ENCODE measurements at places on chromosomes 11 and 22. TPM values are rescaled to one million over a fixed set of nuclear protein-coding genes. Genes with fewer than 3 reads are reported as not detected.

B4GALNT4 gene
- total RNA-seq: 2.5 TPM

MMP12 gene
- total RNA-seq: not detected

USP28 gene
- total RNA-seq: 28.0 TPM

JHY gene
- total RNA-seq: 1.8 TPM

DNA sequence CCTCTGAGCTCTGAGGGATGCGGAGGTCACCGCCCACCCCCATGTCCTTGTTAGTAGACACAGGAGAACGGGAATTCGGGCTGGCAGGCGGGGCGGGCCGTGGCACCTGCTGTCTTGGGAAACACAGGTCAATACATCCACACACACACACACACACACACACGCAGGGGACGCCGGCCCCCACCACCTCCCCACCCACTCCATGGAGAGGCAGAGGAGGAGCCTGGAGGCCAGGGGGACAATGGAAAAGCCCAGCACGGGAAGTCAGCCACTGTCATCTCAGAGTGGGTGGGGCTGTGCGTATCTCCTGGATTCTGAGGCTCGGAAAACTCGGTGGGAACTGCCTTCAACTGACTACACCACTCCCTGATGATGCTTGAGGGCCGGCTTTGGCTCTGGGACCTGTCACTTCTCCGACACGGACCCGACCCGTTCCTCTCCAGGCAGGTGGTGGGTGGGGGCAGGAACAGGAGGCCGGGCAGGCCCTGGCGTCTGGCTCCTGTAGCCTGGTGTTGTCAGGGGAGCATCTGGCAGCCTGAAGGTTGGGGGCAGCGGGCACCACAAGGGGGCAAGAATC lies 18.5 kb upstream of the TMEM184B start:
- peaks cover 8% of the 10 kb centered on the region for H3K4me1 ChIP-seq
- H3K36me3 ChIP-seq: no peaks in the 10 kb centered on the region
- H3K4me3 ChIP-seq: no peak overlapping the region
- peak overlapping the region; percentile 30 for H3K27ac ChIP-seq
- no peaks in the 10 kb centered on the region for H3K27me3 ChIP-seq
- DNase-seq: no peak

DNA sequence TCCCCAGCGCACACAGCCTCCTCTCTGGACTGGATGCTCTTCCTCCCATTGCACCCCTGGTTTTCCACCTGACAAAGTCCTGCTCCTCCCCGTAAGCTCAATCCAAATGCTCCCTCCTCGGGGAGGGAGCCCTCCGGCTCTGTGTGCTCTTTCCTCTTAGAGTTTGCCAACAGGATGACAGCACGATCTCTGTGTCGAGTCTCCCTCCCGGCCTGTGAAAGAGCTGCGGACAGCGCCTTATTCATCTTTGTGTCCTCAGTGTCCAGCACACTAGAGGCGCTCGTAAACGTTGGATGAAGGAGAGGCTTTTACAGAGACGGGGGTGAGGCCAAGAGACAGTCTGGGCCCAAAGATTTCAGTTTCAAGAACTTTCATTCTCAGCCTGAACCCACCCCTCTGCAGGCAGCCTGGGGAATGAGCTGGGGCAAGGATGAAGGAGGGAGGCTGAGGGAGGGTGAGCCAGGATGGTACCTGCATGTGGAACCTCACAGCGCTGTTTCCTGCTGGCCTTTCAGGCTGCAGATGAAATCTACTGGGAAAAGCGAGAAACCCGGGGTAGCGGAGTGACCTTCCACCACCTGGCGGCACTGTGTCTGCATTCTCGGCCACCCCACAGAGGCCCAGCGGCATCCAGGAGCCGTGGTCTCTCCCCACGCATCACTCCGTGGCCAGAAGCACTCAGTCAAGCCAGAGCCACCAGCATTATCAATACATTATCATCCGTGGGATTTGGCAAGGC lies 8.5 kb upstream of the TMPRSS4 start:
- no peaks in the 10 kb centered on the region for H3K27me3 ChIP-seq
- no peak for DNase-seq
- no peaks in the 10 kb centered on the region for H3K36me3 ChIP-seq
- H3K27ac ChIP-seq: no peak overlapping the region

GRCh38 chr11:69500285-69501120 lies 19.0 kb downstream of the LINC01488 start:
- DNase-seq: no peak
- H3K4me1 ChIP-seq: peaks cover 3% of the 10 kb centered on the region
- no peaks in the 10 kb centered on the region for H3K27me3 ChIP-seq
- no peak overlapping the region for H3K27ac ChIP-seq

DNA sequence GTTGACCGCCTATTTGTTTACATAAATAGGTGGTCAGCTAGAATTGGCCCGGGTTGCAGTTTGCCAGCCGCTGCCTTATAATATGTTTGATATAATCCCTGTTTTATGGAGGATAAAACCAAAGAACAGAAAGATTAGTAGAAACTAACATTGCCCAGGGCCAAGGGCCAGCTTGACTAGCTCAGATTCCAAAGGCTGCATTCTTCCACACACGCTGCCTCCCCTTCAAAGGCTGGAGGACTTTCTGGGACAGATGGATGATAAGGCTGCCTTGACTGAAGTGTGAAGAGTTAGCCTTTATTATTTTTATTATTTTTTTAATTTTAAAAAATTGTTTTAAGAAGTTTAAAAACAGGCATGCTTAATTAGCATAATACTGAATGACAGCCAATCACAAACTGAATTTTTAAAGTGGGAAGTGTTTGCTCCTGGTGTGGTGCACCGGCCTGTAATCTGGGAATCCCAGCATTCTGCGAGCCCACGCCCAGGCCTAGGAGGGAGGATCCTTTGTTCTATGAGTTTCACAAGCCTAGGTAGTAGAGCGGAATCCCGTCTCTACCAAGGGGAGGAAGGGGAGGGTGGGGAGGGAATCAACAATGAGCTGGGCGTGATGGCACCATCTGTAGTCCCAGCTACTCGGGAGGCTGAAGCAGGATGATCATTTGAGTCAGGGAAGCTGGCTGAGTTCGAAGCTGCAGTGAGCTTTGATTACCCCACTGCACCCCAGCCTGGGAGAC lies 114.9 kb downstream of the NAV2 start:
- no peaks in the 10 kb centered on the region for H3K4me1 ChIP-seq
- H3K27ac ChIP-seq: no peak overlapping the region
- H3K36me3 ChIP-seq: no peaks in the 10 kb centered on the region
- DNase-seq: peak; percentile 60
- H3K4me3 ChIP-seq: no peak overlapping the region
- H3K27me3 ChIP-seq: no peaks in the 10 kb centered on the region

DNA sequence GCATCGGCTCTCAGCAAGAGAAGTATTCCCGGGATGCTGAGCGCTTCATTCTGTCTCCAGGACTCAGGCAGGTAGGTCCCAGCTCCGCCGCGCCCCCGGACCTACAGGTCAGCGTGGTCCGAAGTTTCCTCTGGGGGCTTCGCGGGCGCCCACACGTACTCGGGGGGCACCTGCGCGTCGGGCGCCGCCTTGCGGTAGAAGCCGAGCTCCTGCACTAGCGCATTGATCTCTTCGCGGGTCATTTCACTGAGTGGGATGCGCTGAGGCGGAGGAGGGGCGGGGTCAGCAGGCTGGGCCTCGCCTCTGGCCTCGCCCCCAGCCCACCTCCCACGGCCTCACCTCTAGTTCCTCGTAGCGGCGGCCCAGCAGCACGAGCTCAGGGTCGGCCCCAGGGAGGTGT lies 2.5 kb downstream of the SELENOM start:
- no peaks in the 10 kb centered on the region for H3K4me1 ChIP-seq
- DNase-seq: no peak
- peak overlapping the region; percentile 87 for H3K27ac ChIP-seq
- H3K4me3 ChIP-seq: no peak overlapping the region
- H3K27me3 ChIP-seq: no peaks in the 10 kb centered on the region

DNA sequence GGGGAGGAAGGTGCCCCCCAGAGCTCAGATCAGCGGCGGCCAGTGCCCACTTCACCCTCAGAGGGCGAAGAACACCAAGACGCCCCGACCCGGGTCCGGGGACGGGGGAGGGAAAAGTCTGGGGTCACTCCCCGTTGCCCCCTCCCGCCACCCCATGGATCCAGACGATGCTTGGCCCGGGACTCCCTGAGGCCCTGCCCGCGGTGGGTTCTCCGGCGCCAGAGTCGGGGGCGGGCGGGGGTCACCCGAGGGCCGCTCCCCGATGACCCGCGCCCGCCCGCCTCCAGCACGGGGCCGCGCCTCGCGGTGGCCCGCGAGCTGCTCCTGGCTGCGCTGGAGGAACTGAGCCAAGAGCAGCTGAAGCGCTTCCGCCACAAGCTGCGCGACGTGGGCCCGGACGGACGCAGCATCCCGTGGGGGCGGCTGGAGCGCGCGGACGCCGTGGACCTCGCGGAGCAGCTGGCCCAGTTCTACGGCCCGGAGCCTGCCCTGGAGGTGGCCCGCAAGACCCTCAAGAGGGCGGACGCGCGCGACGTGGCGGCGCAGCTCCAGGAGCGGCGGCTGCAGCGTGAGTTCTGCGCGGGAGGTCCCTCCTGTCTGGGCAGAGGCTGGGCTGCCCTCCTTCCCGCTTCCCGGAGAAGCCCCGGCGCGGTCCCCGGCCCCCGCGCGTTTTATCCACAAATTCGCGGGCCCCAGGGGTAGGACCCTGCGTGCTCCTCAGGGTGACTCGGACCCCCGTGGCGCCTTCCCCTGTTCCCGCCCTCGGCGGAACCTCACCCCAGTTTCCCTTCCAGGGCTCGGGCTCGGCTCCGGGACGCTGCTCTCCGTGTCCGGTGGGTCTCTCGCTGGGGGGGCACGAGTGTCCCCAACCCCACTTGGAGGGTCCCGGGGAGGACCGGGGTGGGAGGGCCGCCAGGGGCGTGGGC lies 1.1 kb downstream of the NLRP6 start:
- H3K4me3 ChIP-seq: peak overlapping the region; percentile 61
- peak overlapping the region; percentile 73 for H3K27ac ChIP-seq
- peaks cover 12% of the 10 kb centered on the region for H3K27me3 ChIP-seq
- no peak for DNase-seq

DNA sequence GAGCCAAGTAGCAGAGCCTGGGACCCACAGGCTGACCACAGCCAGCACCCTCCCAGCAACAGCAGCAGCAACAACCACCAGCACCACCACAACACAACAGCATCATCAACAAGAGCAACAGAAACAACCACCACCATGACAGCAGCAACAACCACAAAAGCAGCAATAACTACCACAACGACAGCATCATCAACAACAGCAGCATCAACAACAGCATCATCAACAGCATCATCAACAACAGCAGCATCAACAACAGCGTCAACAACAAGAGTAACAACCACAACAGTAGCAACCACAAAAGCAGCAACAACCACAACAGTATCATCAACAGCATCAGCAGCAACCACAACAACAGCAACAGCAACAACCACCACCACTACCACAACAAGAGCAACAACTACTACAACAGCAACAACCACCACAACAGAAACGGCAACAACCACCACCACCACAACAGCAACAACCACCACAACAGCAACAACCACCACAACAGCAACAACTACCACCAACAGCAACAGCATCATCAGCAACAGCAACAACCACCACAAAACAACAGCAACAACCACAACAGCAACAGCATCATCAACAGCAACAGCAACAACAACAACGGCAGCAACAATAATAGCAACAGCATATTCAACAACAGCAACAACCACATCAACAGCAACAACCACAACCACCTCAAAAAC lies 22.1 kb upstream of the FGF3 start:
- no peak overlapping the region for H3K27ac ChIP-seq
- no peaks in the 10 kb centered on the region for H3K36me3 ChIP-seq
- H3K4me1 ChIP-seq: no peaks in the 10 kb centered on the region
- DNase-seq: peak; percentile 9
- H3K27me3 ChIP-seq: no peaks in the 10 kb centered on the region

DNA sequence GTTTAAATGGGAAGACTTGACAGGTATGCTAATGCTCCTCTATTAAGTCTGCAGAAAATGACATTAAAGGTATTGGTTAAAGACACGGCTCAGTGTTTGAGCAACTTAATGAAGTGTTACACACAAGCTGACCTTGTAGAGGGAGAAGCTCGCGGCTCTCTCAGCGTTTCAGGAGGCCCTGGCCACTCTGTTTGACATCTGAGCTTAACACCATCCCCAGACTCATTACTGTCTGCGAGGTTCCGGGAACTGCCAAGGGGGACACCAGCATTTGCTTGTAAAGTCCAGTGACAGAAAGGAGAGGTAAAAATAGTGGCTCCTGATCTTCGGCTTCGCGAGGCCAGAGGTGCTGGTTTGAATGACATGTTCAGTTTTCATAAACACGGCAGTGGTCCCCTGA lies 540.7 kb upstream of the CADM1 start:
- no peak for DNase-seq
- H3K4me1 ChIP-seq: no peaks in the 10 kb centered on the region
- H3K4me3 ChIP-seq: no peak overlapping the region
- no peaks in the 10 kb centered on the region for H3K27me3 ChIP-seq

Measured in Peyer's patch (tissue), 4 donors.